Sigmoid colon (tissue), 7 donors: ENCODE measurements at places on chromosomes 4 and X. TPM values are rescaled to one million over a fixed set of nuclear protein-coding genes. Genes with fewer than 3 reads are reported as not detected.

Gene SLC25A43
- polyA plus RNA-seq: 39.5 TPM

Gene FAM156A
- polyA plus RNA-seq: 1.6 TPM

Gene UGT2B10
- 0.60 TPM for polyA plus RNA-seq

Gene ART3
- polyA plus RNA-seq: not detected

Gene GAGE12F
- not detected for polyA plus RNA-seq

Gene SUPT20HL1
- polyA plus RNA-seq: not detected

Gene TMEM131L
- 0.69 TPM for polyA plus RNA-seq

Gene F8A2
- polyA plus RNA-seq: not detected

Gene FAM47E
- 6.0 TPM for polyA plus RNA-seq

Gene SSX3
- polyA plus RNA-seq: not detected

Gene GPC4
- polyA plus RNA-seq: 9.4 TPM

Gene GYPA
- polyA plus RNA-seq: not detected

Gene HMGN5
- polyA plus RNA-seq: 7.5 TPM

Gene POU4F2
- not detected for polyA plus RNA-seq

Gene RRH
- polyA plus RNA-seq: not detected

Gene CXCL10
- not detected for polyA plus RNA-seq

Gene SCRG1
- polyA plus RNA-seq: not detected

Gene ALPK1
- 10.2 TPM for polyA plus RNA-seq

Gene NAP1L5
- 1.4 TPM for polyA plus RNA-seq

Gene ACE2
- 12.8 TPM for polyA plus RNA-seq

Gene RASGEF1B
- 6.0 TPM for polyA plus RNA-seq

Gene ARL13A
- polyA plus RNA-seq: not detected

Gene RAB33A
- polyA plus RNA-seq: not detected

Gene HELT
- not detected for polyA plus RNA-seq

Gene SOD3
- 3.2 TPM for polyA plus RNA-seq

Gene POLA1
- polyA plus RNA-seq: 3.0 TPM

Gene LETM1
- 11.4 TPM for polyA plus RNA-seq

Gene PNCK
- not detected for polyA plus RNA-seq

Gene GPR173
- polyA plus RNA-seq: 0.23 TPM

Gene SERPINA7
- polyA plus RNA-seq: not detected

Gene BRS3
- not detected for polyA plus RNA-seq

Gene HS6ST2
- not detected for polyA plus RNA-seq

Gene YY2
- 0.77 TPM for polyA plus RNA-seq

Gene SFRP2
- not detected for polyA plus RNA-seq

Gene FAT1
- 12.6 TPM for polyA plus RNA-seq

Gene NUDT10
- polyA plus RNA-seq: 0.60 TPM

Gene NEIL3
- polyA plus RNA-seq: not detected

Gene LEF1
- 2.3 TPM for polyA plus RNA-seq

Gene HSD17B11
- polyA plus RNA-seq: 142 TPM

Gene PAK3
- not detected for polyA plus RNA-seq

Gene OTUD6A
- not detected for polyA plus RNA-seq

Gene CXorf49
- not detected for polyA plus RNA-seq

Gene F11
- 0.54 TPM for polyA plus RNA-seq

Gene DSPP
- polyA plus RNA-seq: not detected

Gene ODAM
- polyA plus RNA-seq: not detected

Gene EVC
- 3.4 TPM for polyA plus RNA-seq

Gene DCAF12L1
- not detected for polyA plus RNA-seq

Gene TKTL2
- not detected for polyA plus RNA-seq

Gene UCHL1
- 11.4 TPM for polyA plus RNA-seq
